Upper lobe of left lung (tissue), 6 donors: ENCODE measurements at places on chromosomes 2 and 18. TPM values are rescaled to one million over a fixed set of nuclear protein-coding genes. Genes with fewer than 3 reads are reported as not detected.

- DNase-seq = no peak
- no peaks in the 10 kb centered on the region for H3K36me3 ChIP-seq
- H3K4me1 ChIP-seq = peaks cover 33% of the 10 kb centered on the region
- H3K27me3 ChIP-seq = no peaks in the 10 kb centered on the region
- H3K4me3 ChIP-seq = no peak overlapping the region
Measured at GRCh38 chr18:21099442-21099841, 12.2 kb downstream of the ROCK1 start.

DNA sequence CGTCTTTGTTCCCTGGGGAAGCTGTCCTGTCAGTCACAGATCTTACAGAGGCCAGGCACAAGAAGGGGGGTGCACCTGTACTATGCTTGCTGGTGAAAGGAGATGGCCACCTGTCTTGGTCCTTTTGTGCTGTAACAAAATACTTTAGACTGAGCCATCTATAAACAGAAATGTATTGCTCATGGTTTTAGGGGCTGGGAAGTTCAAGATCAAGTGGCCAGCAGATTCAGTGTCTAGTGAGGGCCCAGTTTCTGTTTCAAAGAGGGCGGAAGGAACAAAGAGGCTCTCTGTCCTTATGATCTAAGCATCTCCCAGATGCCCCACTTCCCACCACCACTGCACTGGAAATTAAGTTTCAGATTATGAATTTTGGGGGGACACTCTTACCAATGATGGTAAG is 35.5 kb upstream of the RPL37A start:
- no peak overlapping the region for H3K4me3 ChIP-seq
- no peaks in the 10 kb centered on the region for H3K27me3 ChIP-seq
- H3K4me1 ChIP-seq = no peaks in the 10 kb centered on the region

Gene TRIP12
- 164 TPM for total RNA-seq

Gene THADA
- total RNA-seq = 56.6 TPM

Gene NCL
- 113 TPM for total RNA-seq
